DMS153 (cell line): ENCODE measurements at places on chromosomes 13 and 19.

GRCh38 chr19:17646441-17646840, 41.7 kb downstream of the UNC13A start:
- no peak for DNase-seq

GRCh38 chr13:25958986-25959385, 92.8 kb downstream of the SHISA2 start:
- DNase-seq = no peak

GRCh38 chr13:20547479-20547908, 19.5 kb upstream of the IFT88 start:
- no peak for DNase-seq

DNA sequence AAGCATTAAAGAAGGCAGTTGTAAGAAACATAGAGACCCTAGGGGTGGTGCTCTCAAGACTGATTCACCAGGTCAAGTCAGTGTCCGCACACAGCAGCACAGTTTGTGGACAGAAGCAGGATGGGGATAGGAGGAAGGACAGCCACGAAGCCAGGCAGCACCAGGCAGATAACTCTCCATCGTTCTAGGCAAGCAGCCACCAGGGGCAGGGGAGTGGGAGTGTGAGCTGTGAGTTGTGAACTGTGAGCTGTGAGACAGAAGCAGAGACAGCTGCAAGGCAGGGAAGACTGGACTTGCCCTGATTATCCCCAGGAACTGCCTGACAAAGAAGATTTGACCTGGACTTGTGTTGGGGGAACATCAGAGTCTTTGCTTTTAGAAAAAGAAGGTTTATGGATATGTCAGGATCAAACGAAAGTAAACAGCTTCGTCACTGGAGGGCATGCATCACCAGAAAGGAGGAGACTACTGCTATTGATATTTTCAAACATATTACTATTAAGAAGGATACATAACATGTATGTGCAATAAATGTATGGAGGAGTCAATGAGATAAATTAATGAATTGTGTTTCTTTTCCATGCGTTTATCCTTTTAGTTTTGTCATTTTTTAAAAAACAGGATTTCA, 286.1 kb downstream of the IRS2 start:
- DNase-seq = no peak

- DNase-seq = no peak
Observed at GRCh38 chr19:54343868-54344267, 4.9 kb upstream of the LILRA4 start.

GRCh38 chr13:56700324-56700723, 440.4 kb upstream of the PRR20A start:
- no peak for DNase-seq
